ENCODE measurements at places on chromosomes 1 and 21.

DNA sequence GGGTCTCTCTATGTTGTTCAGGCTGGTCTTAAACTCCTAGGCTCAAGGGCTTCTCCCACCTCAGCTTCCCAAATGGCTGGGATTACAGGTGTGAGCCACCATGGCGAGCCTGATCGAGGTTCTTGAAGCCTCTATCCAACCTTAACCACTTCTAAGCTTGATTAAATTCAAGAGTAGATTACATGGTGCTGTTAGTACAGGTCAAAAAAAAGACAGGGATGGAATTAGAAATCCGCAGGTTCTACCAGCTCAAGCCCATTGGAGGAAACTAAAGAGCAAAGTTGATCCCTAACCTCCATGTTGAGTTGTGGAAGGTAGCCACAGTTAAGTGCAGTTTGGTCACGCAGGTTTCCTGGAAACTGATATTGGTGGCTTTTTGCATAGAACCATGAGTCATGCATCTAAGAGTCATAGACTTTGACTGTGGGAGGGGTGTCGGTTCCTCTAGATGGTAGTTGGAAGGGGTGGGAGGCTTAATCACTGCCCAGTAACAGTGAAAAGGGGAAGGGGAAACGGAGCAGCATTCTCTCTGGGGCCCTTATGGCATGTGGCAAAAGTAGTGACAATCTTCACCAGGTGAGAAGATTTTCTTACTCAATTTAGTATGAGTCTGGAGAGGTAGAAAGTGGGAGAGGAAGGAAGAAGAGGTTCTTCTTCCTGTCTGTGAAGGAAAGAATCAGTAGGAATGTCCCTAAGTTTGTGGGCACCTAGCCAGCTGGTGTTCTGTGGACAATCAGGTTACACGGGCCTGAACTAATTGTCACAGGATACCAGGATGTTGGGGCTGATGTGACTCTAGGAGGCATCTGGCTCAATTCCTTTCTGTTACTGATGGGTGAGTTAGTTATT, 7.0 kb downstream of the CD53 start:
- DNase-seq, result no peak

GRCh38 chr1:99965646-99966375, 4.0 kb upstream of the SLC35A3 start:
- no peak for DNase-seq

DNA sequence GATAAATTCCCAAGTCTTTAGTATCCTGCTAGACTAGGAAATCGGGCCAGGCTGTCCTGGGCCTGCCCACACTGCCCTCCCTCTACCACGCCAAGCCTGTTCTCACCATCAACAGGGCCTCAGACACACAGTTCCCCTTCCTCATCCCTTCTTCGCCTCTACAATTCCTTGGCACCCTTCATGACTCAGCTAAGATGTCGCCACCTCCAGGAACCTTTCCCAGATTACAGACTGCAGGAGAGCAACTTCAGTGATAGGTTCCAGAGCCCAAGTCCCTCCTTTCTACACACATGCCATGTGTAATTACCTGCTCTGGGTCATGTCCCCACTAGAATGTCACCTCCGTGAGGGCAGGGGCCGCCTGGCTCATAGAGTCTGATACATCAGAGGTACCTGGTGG, 3.3 kb downstream of the RIMS3 start:
- DNase-seq, result no peak

GRCh38 chr1:160672789-160673695, 26.2 kb upstream of the SLAMF1 start:
- no peak for DNase-seq

DNA sequence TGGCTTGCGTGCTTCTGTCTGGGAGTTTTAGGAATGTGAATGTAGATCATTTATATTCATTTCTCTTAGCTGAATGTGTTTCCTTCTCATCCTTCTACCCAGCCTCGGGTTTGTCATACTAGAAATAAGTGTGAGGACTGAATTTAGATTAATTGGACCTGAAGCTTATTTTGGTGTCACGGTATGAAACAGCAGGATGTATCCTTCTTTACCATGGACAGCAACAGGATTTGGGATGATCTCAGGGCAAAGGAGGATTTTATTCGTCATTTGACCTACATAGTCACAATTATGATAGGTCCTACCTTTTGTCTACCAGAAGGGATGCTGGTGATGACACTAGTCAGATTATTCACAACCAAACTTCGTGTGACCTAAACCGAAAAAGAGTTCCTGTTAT, 127.4 kb downstream of the FMN2 start:
- no peak for DNase-seq

DNA sequence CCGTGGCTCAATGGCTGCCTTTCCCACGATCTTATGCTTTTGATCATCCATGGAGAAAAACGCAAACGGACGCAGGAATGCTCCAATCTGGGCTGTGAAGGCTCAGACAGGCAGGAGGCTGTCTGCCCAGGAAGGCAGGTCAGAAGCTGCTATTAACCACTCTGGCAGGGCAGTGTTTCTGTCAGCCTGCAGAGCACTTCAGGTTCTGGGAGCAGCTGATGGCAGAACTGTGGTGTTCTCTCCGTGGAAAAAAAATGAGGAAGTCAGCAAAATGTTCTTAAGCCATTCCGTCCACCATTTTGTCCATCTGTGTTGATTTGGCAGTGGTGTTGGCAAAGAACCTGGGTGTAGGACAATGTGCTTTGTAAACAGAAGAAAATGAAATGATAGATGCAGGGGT, 91.7 kb downstream of the SIM2 start:
- DNase-seq, result no peak

GRCh38 chr1:15116966-15117365, 36.6 kb upstream of the TMEM51 start:
- DNase-seq, result no peak

GRCh38 chr1:7257225-7257624, 472.0 kb downstream of the CAMTA1 start:
- no peak for DNase-seq
